ENCODE measurements at places on chromosomes 16 and 17.

DNA sequence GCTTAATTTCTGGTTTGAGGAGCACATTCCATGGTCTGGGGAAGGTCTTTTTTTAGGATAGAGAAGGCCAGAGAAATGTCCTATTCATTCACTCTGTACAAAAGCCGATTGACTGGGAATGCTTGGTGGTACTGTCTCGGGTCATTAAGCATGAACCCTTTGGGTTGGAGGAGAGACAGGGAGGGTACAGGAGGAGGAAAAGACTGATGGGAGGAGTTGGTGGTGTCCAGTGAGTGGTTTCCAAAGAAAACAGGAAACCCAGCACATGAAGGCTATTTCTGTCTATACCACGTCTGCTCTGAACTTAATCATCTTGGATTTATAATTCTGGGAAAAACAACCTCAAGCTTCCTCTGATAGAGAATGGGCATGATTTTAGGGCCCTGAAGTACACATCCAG, 111.9 kb downstream of the XYLT1 start:
- no peak for DNase-seq

GRCh38 chr17:68359791-68360535, 68.7 kb downstream of the ARSG start:
- DNase-seq, result no peak

DNA sequence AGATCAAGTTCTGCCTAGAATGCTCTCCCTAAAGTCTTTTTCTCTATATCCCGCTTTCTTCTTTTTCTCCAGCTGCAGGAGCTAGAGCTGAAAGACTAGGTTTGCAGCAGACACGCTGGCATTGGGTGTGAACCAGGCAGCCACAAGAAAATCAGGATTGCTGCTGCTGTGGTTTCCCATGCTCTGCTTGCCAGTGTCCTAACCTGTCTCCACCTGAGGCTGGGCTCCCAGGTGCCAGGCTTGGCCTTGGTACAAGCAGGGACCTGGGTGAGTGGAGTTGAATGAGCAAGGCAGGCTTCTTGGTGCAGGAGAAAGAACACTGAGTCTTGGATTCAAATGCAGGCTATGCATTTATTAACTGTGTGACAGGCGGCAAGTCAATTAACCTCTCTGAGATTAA, 440.3 kb upstream of the MAF start:
- no peak for DNase-seq

DNA sequence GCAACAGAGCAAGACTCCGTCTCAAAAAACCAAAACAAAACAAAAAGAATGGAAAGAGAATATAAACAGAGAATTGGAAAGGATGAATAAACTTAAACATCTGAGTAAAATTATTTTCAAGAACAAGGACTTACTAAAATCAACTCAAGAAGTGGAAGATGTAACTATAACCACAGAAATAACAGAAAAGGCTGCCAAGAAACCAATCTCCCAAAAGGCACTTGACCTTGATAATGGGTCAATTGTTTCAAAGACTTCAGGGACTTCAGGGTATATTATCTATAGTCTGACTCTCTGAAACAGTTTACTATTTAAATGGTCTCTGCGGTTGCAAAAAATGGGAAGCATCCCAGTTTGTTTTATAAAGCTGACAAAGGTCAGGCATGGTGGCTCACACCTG, 35.1 kb downstream of the VPS53 start:
- DNase-seq, result no peak

DNA sequence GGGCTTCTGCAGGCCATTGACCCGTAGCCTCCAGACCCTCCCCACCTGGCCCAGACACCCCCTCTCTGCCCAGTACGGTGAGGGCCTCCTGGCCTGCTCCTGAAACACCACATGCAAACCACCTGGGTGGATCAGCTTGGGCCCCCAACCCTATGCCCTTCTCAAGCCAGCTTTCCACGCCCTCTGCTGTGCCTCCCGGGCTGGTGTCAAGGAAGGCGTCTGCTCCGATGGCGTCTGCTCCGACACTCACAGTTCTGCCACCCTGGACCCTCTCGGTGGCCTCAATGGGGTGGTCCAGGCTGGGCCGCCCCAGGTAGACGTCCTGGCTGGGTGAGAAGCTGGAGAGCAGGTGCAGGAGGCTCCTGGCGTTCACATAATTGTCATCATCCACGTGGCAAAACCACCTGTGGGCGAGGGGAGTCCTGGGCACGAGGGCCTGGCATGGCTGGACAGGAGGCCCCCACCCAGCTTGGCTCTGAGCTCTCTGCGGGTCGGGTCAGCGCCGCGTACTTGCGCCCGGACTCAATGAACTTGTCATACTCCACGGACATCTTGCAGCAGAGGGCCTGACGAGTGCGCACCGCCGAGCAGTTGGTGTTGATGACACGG, 1.4 kb downstream of the RFNG start:
- no peak for DNase-seq

DNA sequence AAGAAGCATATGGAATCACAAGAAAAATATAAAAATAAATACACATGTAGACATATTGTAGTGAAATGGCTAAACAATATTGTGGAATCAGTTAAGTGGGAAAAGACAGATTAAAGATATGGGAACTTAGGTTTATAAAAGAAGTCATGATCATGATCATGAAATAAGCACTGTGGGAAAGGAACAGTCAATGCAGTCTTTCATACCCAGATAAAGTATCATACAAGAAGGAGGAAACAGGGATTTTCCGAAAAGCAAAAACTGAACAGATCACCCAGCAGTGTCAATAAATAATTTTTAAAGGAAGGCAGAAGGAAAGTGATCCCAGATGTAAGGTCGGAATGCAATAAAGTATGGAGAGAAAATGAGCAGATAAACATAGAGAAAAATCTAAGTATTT, 71.6 kb downstream of the NETO2 start:
- no peak for DNase-seq

DNA sequence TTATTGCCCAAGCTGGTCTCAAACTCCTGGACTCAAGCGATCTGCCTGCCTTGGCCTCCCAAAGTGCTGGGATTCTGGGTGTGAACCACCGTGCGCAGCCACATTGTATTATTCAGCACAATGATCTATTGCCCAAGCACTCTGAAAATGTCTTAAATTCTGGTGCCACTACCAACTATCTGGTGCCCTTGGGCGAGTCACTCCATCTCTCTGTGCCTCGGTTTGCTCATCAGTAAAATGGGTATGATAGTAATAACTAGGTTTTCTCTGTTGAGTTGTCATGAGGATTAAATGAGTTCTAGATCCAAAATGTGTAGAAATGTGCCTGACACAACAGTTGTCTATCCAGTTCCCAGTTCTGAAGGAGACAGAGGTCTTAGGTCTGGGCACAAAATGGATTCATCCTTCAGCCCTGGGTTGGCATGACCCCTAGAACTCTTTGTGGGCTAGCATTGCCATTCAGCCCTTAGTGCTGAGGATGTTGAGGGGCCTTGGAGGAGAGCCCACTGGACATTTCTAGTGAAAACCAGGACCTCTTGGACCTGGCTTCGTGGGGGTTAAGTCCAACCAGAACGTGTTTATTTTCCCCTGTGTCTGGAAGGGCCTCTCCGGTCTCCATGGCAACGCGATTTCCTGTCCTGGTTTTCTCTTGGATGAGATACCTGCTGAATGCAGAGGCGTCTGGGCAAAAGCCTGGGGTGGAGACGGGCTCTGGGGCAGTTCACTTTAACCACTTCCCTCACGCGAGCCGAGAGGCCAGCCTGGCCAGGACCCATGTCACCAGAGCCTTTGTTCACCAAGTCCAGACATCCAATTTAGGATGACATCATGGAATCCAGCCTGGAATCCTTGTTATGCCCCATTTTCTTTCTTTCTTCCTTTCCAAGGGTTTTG, 43.7 kb upstream of the TNRC6A start:
- no peak for DNase-seq

DNA sequence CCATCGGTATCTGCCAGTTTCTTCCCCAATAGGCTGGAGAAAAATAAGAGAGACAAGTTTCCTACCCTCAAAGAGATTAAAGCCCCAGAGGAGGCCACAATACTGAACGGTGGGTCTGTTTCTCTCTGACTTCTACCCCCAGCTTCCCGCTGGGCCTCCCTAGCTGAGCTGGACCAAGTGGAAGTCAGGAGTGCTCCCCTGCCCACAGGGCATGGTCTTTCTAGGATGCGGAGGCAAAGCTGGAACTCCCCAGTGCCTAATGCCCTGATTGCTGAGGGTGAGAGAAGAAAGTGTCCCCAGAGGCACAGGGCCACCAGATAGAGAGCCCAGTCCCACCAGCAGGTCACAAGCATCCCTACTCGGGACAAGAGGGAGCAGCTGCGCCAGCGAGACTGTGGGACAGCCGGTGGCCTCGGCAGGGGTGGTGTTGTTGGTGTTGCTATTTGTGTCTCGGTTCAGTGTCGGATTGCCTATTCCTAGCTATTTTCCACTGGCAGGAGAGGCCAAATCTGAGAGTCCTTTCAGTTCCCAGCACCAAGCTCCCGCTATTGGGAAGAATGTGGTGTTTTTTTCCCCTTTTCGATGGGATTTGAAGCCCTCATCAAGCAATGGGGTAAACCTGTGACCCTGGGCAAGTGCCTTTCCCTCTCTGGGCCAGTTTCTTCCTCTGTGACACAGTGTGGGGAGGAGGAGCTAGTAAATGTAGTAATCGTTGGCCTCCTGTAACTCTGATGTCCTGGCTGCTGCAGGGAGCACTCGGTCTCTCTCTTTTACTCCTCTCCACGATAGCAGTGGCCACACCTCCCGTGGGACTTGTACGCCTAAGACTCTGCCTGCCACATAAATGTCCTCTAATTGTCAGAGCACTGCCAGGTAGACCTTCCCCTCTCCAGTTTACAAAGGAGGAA, 22.5 kb upstream of the TBX2 start:
- no peak for DNase-seq

GRCh38 chr17:35068249-35068648, 4.7 kb upstream of the RFFL start:
- no peak for DNase-seq

GRCh38 chr17:15363702-15364101, 22.3 kb upstream of the TEKT3 start:
- no peak for DNase-seq

GRCh38 chr16:78583441-78583840, 484.0 kb downstream of the WWOX start:
- DNase-seq, result no peak
